ENCODE measurements at places on chromosomes 2 and 18.
A peak's percentile ranks its signal among the peaks of the same experiment; 100 is the strongest.

GRCh38 chr2:154264024-154264423, 392.3 kb downstream of the GALNT13 start:
- DNase-seq = no peak

DNA sequence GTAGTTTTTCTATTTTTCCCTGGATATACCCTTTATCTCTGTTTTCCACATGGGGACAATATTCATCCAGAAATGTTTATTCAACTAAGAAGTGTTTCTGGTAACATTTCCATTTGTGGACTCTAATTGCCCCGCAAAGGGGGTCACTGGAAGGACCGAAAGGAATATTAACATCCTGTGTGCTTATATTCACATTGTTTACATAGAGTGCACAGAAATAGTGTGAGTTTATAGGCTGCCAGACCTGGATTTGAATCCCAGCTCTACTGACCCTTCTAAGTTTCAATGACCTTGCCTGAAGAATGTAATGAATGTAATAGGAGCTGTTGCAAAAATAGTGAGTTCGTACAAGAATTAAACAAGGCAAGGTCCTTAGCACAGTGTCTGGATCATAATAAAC, 152.9 kb upstream of the NCKAP5 start:
- DNase-seq = no peak

- no peak for DNase-seq
Measured at GRCh38 chr2:207155516-207156444, 10.0 kb downstream of the KLF7 start.

DNA sequence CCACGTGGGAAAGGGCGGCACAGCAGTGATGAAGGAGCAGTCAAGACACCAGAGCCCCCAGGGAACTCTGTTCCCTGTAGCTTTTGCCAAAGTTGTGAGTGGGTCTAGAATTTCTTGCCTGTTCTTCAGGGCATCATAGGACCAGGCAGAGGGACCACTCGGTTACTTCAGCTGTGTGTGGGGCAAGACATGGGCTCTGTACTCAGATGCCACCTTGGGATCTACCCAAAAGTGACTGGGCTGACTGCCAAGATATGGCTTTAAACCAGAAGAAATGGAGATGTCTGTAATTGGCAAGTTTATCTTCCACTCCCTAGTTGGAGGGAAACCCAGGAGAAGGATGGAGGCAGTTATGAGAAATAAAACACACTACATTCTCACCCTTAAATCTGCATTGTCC, 29.6 kb downstream of the KCNF1 start:
- no peak for DNase-seq

GRCh38 chr18:8106603-8107002, 502.6 kb upstream of the RAB12 start:
- DNase-seq = no peak

GRCh38 chr18:24228667-24229041, 89.8 kb downstream of the CABYR start:
- DNase-seq = no peak

DNA sequence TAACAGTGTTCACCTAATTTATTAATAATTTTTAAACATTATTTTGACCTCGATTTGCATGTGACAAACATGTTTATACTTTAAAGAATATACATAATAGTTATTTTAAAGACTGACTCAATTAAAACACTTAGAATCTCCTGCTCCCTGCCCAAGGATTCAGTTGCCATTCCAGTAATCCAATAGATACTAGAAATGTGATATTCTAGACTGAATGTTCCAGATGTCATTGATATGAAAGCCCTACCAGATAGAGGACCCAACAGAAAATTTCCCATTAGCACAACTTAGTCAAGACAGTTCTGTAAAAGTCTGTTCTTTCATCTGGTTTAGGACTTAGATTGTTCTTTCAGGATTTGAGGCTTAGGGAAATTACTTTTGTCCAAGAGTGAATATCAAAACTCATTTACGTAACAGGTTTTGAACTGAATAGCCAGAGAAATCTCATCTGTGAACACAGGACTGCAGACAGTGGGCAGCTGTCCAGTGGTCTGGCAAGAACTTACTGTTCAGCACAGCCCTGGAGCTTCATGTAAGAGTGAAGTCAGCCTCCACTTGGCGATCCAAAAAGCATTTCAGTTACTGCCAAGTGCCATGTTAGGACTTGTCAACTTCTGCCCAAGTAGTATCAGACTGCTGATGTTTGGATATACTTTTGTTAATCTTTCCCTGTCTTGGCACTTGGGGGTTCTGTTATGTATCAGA, 77.5 kb downstream of the OSBPL6 start:
- peak; percentile 31 for DNase-seq

GRCh38 chr18:32420084-32420750, 50.5 kb downstream of the GAREM1 start:
- no peak for DNase-seq

DNA sequence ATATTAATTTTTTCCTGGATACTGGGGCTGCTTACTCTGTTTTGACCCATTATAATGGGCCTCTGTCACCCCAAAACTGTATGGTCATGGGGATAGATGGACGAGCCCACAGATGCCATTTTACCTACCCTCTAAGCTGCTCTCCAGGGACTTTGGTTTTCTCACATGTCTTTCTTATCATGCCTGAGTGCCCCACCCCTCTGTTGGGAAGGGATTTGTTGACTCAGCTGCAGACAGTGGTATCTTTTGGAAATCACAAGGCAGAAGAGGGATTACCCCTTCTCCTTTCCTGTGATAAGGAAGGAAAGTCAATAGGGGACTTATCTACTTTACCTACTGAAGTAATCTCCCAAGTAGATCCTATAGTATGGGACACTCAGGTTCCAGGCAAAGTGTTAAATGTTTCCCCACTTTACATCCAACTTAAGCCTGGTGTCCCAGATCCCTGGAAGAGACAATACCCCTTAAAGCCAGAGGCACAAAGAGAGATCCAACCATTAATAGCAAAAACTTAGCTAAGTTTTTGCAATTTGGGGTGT, 182.7 kb downstream of the RNF152 start:
- no peak for DNase-seq

DNA sequence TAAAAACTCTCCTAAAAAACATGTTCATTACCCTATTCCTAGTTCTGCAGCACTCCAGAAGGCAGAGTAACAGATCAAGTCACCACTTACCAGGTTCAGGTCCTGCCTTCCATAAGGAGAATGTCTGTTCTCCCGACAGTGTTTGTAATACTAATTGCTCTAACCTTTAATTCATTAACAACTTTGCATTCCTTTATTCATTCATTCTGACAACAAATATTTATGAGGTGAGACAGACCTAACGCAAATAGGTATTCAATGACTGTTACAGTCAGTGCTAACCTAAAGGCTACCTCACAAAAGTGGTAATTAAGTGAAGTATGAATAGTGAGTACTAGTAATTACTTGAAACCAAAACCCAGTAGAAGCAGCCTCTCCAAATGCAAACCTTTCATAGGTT, 224.0 kb downstream of the AFF3 start:
- no peak for DNase-seq

GRCh38 chr18:3293196-3293951, 31.4 kb downstream of the MYL12B start:
- no peak for DNase-seq

DNA sequence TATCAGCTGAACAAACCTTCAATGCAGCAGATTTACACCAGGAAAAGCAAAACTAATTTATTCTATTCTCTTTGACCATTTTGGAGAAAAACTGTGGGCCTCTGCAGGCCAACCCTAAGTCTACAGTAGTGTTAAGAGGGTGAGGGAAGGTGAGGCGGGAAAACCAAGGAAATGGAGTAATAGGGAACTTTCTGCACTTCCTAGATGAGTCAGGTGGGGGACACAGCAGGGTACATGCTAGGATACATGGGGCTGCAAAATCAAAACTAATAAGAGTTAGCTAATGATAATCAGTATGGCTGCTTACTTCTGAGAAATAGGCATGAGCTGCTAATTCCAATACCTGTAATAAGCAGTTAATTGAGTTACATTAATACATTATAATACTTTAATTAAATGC, 66.0 kb upstream of the PGAP1 start:
- DNase-seq = no peak

DNA sequence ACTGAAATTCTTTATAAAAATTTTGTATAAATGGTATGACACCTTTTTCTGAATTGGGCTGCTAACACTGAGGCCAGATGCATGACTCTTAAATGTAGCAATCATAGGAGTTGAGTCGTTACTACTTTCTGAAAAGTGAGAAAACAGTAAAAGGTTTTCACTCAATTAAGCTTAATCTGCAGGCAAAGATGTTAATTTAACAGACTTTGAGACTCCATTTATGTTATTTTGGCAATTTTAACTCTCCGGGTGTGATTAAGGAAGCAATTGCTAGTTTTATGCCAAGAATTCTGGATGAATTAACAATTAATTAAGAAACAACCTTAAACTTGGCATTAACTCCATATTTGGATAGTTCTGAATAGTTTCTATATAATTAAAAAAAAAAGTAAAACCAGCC, 104.3 kb downstream of the AGPS start:
- DNase-seq = no peak

GRCh38 chr2:75170889-75171288, 28.4 kb downstream of the TACR1 start:
- no peak for DNase-seq

DNA sequence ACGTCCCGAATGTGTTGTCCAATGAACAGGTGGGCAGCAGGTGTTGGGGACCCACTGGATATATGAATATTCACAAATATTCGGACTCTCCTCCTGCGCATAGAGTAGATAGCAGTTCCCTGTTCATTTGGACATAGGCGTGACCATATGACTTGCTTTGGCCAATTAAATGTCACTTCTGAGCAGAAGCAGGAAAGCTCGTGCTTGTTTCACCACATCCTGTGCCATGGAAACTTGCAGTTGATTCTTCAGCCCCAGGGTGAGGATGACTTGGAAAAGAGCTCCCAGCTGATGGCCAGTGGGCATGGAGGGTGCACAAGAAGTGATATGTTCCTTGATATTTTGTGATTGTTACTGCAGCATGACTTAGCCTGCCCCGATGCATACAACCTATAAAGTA, 52.6 kb downstream of the PTPRM start:
- no peak for DNase-seq

DNA sequence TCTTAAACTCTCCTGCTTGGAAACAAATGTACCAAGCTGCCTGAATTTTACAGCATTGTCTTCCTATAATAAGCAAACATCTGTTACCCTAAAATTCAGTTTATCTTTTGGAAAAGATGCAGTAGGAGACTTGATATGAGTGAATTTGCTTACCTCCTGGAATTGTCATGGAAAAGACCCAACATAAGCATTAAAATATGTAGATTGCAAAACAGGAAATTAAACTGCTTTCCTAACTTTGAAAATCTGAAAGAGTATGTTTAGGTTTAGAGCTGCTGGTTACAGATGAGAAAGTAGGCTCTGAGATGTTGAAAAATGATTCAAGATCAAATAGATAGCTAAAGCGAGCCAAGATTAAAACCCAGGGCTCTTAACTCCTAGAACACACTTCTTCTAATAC, 316.5 kb downstream of the SOX11 start:
- no peak for DNase-seq

GRCh38 chr2:118442996-118443553, 354.8 kb downstream of the INSIG2 start:
- no peak for DNase-seq

GRCh38 chr2:240214790-240215675, 74.6 kb upstream of the OTOS start:
- DNase-seq = no peak

DNA sequence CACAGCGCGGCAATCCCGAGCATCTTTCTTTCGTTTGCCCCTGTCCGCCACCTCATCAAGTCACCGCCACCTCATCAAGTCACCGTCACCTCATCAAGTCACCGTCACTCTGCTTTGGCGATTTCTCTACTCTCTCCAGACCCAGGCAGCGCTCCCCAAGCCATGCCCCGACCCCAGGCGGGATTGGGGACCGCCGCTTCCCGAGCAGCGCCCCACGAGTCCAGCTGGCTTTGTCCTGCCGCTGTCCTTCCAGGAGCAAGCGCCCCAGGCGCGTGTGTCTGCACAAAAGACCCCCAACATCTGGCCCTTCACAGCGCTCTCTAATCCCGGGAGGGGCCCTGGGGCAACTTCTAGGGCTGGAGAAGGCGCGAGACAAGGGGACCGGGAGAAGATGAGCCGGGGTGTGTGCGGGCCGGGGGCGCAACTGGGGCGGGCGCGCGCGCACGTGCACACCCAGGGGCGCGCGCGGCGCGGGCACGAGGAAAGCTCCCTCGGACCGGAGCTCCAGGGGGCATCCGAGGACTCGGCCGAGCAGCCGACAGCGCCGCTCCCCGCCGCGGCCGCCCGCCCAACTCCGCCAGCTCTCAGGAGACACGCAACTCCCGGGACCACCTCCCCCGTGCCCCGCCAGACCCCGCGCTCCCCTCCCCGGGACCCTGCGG, 633 bp upstream of the RNF152 start:
- no peak for DNase-seq

GRCh38 chr2:170530803-170531564, 184.2 kb upstream of the SP5 start:
- DNase-seq = no peak

GRCh38 chr18:49025426-49025766, 74.6 kb upstream of the SMAD7 start:
- DNase-seq = no peak

- DNase-seq = no peak
Measured at GRCh38 chr2:22934747-22935146, 450.2 kb upstream of the KLHL29 start.

DNA sequence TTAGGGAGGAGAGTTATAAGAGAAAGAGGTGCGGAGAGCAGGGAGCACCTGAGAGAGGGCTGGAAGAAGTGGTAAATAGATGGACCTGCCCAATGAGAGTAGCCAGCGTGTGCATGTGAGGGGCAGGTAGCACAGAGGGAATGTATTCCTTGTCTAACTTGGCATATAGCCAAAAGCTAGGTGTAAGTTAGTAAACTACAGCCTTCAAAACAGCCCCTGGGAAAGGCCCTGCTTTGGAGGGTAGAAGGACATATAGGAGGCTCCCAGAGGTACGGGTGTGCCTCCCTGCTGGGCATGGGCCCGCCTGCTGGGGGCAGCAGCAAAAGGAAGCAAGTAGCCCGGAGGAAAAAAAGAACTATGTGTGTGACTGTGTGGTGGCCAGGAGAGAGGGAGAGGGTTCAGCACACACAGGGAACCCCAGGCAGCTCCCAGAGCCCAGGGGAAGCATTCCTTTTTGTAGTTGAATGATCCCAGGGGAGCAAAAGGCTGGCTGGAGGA, 48.0 kb downstream of the TCF7L1 start:
- no peak for DNase-seq

GRCh38 chr2:225820826-225821225, 421.3 kb downstream of the NYAP2 start:
- DNase-seq = no peak

- no peak for DNase-seq
Measured at GRCh38 chr2:85978883-85979780, 90.3 kb upstream of the ST3GAL5 start.

GRCh38 chr18:77205769-77206168, 43.9 kb upstream of the GALR1 start:
- no peak for DNase-seq

GRCh38 chr2:218995972-218996711, 2.9 kb upstream of the CRYBA2 start:
- DNase-seq = peak; percentile 79

GRCh38 chr2:84187258-84187657, 271.8 kb downstream of the SUCLG1 start:
- DNase-seq = no peak

- no peak for DNase-seq
Measured at GRCh38 chr2:36951027-36951518, 15.3 kb downstream of the STRN start.

GRCh38 chr2:14199040-14199439, 433.5 kb upstream of the LRATD1 start:
- DNase-seq = no peak

GRCh38 chr18:37458697-37459096, 106.9 kb downstream of the CELF4 start:
- no peak for DNase-seq

- no peak for DNase-seq
Measured at GRCh38 chr2:240121190-240121589, 14.9 kb downstream of the COPS9 start.

Measured in hippocampal formation (tissue), 2 donors.